CD4-positive, alpha-beta T cell (primary cell): ENCODE measurements at places on chromosomes 11 and 22.

- no peak for DNase-seq
These were observed 50.4 kb upstream of the KCNQ1OT1 start for GRCh38 chr11:2750101-2750681.

DNA sequence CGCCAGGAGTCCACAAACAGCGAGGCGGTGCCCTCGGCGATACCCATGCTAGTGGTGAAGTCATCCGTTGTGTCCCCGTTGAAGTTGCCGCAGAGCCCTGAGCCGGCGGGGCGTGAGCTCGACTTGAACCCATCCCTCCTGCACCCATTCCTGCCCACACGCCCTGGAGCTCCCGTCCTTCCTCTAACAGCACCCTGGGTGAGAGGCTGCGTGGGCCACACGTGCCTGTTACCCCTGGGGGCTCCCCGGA lies 8.3 kb downstream of the MUC6 start:
- no peak for DNase-seq

DNA sequence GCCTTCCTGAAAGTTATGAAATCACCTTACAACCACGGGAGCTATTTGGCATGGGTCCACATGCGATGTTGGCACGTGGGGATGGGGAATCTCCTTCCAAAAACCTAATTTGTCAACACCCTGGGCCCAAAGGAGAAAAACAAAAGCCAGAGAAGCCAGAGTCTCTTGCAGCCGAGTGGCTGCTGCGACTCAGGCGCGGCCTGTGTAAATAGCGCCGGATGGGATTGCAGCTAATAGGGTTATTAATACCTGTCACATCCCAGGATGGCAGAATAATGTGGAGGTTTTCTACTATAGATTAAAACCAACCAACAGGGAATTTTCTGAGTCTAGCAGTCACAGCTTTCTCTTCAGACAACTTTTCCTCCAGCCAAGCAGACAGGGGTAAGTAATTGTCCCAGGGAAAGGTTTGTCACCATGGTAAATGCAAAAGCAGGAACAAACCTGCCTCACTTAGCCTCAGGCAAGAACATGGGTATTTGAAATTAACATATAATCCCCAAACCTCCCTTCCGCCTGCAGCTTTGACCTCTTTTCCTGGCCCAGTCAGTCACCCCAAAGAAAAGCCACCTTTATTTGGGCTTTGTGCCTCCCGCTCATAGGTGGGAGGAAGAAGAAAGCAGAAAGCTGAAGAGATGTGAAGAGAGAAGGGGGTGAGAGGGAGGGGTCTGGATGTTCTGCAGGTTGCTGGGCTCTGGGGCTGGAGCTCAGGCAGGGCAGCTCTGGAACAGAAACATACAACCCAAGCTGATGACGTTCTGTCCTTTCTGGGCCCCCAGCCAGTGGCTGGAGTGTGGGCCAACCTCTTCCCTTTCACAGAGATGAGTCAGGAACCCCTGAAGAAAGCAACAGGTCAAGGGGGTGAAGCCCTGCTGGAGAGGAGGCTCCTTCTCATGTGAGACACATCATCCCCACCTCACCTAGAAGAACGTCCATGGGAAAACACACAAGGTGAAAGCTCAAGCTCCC lies 376.5 kb downstream of the NXPE2 start:
- no peak for DNase-seq

DNA sequence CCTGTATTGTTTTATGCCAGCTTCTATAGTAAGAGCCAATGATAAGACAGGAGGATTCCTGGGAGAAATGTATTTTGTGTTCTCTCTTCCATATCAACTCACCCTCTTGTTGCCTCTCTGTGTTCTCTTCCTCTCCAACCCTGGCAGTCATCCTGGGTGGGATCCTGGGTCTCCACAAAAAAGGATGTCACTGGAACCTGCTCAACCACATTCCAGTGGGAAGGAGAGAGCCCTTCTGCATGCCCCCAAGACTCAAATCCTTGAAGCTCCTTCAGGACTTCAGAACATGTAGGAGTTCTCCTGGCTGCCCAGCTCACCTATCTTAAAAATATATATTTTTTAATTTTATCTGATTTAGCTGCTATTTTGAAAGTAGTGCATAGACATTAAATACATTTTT lies 26.1 kb downstream of the APOL6 start:
- DNase-seq: no peak

DNA sequence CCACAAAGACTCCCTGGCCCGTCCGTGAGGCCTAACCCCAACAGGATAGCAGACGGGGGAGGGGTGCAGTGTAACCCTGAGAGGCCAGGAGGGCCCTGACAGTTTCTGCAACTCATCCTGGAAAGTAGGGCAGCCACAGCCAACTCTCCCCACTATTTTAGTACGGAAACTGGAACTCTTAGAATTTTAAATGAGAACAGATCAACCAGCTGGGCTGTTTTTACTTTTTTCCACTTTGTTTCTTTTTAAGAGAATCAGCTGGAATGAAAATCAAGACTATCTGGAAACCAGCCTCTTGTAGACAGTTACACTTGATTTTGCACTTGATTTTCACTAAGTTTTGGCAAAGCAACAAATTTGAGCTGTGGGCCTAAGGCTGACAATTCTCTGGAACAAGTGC lies 42.7 kb upstream of the NRIP3 start:
- DNase-seq: no peak

GRCh38 chr22:40198733-40199132 lies 21.0 kb downstream of the TNRC6B start:
- no peak for DNase-seq

DNA sequence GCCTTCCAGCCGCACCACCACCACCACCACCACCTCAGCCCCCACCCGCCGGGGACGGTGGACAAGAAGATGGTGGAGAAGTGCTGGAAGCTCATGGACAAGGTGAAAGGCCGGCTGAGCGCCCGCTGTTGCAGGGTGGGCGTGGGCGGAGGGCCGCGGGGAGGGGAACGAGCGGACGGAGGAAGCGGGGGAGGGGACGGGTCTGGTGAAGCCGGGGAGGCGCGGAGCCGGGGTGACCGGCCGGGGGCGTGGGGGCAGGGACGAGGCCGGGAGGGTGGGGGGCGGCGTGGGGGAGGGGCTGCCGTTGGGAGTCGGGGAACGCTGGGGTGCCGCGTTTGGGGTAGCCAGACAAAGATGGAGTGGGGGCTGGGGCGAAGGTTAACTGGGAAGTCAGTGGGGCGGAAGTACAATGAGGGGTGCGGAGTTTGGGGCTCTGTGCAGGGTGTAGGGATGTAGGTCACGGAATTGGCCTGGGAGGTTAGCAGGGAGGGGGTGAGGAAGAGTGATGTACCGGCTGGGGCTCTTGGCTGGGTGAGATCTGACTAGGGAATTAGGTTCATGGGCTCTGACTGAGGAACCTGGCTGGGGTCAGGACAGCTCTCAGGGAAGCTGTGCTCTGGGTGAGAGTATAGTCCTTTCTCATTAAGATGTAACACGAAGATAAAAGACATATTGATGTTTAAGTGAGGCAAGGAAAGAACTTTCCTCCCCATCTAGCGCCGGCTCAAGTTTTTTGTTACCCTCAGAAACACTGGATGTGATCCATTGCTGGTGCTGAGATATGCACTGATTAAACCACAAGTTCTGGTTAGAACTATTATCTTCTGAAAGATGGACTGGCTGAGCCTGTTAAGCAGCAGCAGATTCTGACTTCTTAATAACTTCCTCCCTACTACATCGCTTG lies 624 bp downstream of the CBL start:
- DNase-seq: peak; percentile 70

- no peak for DNase-seq
These were observed 39.0 kb downstream of the MAML2 start for GRCh38 chr11:96303980-96304379.

DNA sequence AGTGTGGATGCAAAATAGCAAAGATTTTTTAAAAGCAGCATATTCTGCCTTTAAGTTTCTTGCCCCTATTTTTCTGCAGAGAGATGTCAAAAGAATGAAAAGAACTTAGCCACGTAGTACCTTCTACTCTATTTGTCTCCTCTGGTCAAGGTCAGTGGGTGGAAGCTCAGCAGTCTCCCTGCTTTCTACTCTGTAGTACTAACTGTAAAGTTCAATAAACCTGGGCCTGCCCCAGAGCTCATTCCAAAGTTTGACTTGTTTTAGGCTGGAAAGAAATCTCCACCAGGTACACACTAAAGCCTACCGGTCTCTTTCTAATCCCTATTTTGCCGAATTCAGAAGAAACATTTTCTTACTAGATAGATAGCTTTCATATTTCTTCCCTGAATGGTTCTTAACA lies 247.9 kb upstream of the ARHGAP20 start:
- DNase-seq: no peak

DNA sequence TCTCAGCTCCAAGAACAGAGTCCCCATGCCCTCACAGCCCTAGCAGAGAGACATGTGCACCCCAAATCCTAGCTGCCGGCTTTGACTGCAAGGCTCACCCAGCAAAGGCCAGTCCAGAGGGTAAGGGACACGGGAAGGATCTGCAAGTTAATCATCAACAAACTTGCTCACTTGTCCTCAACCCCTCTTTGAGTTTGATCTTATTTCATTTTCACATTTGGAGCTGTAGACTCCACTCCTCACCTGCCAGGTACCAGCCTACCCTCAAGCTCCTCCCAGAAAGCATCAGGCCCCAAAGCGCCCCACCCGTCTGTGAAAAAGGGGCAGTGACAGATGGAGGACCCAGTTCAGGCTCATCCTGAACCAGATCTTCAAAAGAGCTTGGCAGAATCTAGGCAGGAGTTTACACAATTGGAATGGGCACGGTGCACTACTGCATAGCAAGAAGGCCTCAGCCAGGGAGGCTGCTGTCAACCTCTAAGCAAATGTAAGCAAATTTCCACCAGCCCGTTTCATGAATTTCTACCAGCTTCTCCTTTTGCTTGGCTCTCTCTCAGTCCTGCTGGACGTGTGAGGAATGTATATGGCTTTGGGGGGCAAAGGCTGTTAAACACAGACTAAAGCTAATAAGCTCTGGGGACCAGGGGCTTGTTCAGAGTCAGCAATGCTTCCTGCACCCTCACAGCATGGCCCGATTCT lies 5.5 kb downstream of the EHD1 start:
- no peak for DNase-seq
